Choroid plexus epithelial cell (primary cell): ENCODE measurements at places on chromosomes 6 and 20.

GRCh38 chr20:38805958-38806854 is 709 bp downstream of the PPP1R16B start:
- no peak for DNase-seq

DNA sequence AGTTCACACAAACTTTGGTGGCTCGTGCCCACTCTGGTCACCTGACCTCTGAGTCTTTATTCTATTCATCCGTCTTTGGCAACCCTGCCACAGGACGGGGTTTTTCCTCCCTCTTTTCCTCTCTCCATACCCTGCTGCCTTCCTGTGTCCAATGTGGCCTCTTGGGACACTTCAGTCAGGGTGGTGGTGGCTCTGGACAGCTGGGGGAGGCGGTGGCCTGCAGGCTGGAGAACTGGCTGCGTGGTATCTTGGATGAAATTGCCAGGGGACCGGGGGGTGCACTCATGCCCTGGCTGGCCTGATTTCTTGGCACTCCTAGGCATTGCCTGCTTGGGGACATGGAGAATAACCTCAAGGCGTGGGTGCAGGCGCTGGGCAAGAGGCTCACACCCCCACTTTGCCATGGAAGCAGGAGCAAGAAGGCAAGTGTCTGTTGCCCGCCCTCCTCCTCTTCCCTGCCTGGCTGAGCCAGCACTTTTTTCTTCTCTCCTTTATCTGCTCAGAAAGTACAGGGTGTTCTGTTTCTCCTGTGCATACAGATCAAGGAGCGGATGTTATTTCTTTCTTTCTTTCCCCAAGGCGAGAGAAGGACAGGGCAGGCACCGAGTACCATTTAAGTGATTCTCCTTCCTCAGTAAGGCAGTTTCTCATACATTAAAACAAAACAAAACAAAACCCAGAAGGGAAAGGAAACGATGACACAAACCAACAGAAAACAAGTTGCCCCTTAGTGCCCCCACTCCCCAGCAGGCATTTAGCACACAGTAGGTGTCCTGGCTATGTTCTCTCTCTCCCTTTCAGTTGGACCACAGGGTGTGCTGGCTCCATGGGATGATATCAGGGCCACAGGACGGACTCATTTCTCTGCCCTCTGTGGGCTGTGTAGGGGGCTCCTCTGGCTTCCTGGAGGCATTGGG is 155.5 kb upstream of the RNF24 start:
- DNase-seq, result peak; percentile 73

GRCh38 chr20:13671916-13672378 is 33.2 kb upstream of the TASP1 start:
- peak; percentile 47 for DNase-seq

DNA sequence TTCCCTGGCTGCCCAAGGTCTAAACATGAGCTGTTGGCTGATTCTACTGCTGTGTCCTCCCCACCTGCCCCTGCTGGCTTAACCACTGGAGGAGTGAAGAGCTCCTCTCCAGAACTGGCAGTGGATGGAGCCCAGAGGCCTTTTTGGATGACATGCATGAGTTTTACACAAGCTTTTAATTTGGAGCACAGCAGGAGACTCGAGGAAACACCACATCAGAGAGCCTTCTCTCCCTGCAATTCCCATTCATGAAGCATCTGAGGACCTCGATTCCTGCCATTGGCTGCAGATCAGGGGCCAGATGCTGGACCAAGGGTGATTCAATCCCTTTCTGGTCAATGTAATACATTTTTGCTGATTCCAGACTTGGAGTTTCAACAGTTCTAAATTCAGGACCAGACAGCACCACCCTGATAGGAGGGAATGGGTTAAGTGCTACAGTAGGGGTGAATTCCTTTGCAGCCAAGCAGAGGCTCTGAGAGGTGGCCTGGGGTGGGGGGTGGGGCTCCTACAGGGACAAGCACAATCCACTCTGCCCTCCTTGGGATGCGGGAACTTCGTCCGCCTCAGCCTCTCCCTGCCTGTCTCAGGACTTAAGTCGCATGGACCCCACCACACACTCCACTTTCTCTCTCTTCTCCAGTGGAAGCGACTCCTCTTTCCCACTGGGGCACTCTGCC is 599 bp upstream of the PSORS1C1 start:
- DNase-seq, result peak; percentile 53

DNA sequence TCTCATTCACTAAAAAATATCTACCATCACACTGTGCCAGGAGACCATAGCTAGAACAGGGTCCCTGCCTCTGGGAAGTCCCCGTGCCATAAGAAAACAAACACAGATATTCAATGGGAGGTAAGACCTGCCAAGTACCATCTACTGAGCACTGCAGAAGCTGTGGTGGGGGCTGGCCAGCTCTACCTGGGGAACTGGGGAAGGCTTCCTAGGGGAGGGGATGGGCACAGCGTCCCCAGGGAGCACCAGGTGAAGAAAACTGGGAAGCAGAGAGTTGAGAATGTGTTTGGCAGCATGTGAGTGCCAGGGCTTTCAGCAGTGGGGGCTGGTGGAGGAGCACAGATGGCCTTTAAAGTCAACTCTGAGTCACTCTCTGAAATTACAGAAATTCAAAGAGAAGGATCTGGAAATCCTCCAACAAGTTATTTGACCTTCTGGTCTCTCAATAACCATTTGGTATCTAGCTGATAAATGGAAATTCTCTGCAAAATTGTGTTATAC is 85.2 kb downstream of the SHLD1 start:
- peak; percentile 83 for DNase-seq

DNA sequence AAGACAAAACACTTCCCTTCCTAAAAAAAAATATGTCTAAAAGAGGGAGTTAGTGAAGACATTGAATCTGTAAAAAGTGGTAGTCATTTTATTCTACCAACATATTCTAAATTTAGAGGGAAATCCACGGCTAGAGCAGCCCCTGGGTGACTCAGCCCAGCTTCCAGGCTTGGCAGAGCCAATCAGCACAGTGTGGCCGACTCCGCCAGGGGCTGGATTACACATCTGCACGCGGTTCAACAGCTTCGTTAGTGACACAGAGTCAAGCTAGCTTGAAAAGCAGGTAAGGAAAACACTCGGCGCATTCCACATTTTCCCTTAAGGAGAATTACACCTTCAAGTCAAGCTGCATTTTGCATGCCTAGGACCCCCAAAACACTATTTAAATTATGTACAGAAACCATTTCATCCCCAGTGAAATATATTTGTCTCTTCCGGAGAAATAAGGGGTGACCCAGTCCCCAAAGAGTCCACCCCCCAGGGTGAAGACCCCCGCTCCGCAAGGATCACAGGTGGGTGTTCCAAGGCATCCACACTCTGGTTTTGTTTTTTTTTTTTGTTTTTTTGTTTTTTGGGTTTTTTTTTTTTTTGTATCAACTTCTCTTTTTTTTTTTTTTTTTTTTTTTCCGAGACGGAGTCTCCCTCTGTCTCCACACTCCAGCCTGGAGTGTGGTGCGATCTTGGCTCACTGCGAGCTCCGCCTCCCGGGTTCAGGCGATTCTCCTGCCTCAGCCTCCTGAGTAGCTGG is 58.4 kb upstream of the ARID1B start:
- DNase-seq, result peak; percentile 70

DNA sequence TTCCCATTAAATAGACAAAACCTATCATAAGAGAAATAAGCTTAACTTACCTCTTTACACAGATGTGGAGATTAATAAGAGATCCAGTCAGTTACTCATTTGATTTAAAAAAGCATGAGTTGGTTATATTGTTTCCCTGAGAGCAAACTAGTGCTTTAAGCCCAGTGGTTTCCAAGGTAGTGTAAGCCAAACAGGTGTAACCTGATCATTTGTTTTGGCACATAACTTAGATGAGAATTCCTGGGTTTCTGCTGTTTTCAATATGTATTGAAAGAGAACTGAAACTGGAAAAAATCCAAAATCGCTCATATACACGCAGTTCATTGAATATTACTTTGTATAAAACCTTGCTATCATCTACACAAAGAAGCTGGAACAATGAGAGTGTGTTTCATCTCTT is 30.5 kb upstream of the SMIM8 start:
- DNase-seq, result no peak

DNA sequence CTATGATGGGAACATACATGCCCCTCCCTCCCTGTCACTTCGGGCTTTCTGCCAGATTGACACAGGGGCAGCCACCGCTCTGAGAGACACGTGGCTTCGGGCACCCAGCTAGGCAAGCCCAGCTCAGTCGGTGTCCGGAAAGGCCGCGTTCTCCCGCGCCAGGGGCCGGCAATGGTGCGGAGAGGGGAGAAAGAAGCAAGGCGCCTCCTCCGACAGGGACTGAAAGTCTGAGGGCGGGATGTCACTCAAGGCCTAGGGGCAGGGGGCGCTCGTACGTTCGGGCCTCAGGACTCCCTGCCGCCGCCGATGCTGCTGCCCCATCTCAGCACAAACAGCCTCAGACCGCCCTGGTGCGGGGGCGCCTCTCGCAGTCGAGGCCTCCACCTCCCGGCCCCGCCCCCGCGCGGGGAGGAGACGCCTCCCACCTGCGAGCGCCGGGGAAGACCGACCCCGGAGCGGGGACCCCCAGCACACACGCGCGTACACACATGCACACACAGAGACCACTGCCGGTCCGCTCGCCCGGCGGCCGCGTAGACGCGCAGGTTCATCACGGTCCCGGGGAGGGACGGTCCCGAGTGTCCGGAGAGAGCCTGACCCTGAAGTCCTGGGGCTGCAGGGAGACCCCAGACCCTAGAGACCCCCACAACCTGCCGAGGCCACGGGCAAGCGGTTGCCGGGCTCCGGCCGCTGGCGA is 1.9 kb downstream of the GRM4 start:
- no peak for DNase-seq

- DNase-seq, result peak; percentile 74
Observed at GRCh38 chr6:149934249-149935156, 7.3 kb upstream of the ULBP2 start.

DNA sequence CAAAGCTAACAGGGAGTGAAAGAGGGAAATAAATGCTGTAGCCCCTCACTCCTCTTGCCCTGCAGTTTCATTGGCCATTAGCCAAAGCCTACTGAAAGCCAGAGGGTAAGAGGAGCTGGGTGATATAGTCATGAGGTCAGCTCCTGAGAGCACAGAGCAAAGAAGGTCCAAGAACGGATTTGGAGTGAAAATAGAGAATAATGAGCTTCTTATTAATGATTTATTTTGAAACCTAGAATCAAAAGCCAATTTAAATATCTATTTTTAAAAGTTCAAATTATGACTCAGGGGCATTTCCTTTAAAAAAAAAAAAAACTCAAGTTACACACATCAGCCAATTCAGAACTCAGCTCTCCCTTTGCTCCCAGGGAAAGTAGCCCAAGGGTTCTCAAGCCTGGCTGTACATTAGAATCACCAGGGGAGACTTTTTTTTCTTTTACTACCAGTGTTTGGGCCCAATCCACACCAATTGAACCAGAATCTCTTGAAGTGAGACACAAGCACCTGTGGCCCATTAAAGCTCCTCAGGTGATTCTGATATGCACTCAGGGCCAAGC is 79.1 kb downstream of the SNAP25 start:
- peak; percentile 42 for DNase-seq

DNA sequence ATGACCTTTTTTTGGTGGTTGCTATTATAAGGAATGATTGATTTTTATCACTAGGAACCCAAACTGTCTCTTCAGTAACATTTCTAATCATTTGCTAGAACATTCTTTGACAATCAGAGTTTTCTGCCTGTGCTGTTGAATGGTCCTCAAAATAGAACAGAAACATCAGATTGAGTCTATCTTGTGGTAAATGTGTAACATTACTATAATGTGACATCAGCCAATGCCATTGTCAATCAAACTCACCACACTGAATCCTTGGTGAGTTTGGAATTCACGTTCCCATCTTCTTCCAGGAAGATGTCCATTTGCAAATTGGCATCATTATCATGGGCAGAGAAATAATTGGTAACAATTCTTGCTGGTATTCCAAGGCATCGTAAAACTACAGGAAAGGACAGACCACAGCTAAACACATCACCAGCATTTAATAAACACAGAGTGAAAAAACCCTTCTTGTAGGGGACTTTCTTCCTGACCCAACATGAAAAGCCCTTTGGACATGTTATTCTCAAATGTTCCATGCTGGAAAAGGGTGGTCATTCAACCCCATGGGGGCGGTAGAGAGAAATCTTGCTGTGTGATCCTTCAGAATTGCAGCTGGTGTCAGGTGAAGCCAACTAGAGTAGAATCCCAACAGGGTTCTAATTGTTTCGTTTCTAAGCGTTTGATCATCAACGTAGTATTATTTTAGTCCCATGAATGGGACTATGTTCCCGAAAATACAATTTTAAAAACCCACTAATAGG is 98.5 kb downstream of the F13A1 start:
- DNase-seq, result no peak

- no peak for DNase-seq
Observed at GRCh38 chr20:33668466-33669155, 1.9 kb downstream of the ACTL10 start.

DNA sequence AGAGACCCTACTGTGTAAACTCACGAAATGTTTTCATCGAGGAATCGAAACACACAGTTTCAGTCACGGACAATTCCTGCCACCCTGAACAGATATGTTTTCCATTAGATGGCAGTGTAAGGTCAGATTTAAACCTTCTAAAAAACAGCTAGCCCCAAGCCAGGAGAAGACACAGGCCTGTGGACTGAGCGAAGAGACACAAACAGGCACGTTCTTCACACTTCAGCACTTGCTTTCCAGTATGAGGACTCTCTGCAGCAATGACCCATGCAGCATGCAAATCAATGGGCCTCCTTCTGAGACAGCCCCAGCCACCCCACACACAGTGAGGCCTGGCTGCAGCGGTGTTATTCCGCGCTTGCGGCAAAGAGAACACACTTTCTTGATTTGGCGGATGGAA is 31.9 kb downstream of the HUS1B start:
- DNase-seq, result peak; percentile 70

- DNase-seq, result no peak
Observed at GRCh38 chr20:20235681-20236080, 132.2 kb upstream of the INSM1 start.

DNA sequence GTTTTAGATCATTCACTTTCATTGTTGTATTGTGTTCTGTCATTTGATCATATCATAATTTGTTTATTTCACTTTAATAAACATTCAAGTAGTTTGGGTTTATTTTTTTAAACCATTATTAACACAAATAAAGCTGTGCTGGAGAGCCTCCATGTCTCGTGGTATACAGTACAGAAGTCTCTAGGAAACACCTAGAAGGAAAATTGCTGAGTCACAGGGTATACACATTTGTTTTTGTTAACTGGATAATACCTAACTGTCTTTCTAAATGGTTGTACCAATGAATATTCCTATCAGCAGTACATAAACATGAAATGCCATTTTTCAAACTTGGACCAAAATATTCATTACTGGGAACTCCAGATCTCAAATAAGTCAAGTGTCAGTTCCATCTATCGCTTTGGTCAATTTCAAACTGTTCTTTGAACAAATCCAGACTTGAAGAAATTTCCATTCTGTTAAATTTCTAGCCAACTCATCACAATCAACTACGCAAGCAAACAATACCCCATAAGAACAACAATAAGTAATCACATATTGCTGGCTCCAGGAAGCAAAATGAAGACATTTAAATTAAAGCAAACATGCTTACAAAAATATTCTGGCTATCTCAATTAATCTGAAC is 138.1 kb downstream of the ATXN1 start:
- DNase-seq, result peak; percentile 61

GRCh38 chr20:24185791-24186190 is 197.2 kb upstream of the GGTLC1 start:
- DNase-seq, result peak; percentile 9
